Activated CD8-positive, alpha-beta T cell treated with anti-CD3 and anti-CD28 coated beads, Interleukin-2, amount 10 ng/mL, durations not matched to agents 7 days and 5 days (primary cell): ENCODE measurements at places on chromosomes 12 and 14. TPM values are rescaled to one million over a fixed set of nuclear protein-coding genes. Genes with fewer than 3 reads are reported as not detected.

DNA sequence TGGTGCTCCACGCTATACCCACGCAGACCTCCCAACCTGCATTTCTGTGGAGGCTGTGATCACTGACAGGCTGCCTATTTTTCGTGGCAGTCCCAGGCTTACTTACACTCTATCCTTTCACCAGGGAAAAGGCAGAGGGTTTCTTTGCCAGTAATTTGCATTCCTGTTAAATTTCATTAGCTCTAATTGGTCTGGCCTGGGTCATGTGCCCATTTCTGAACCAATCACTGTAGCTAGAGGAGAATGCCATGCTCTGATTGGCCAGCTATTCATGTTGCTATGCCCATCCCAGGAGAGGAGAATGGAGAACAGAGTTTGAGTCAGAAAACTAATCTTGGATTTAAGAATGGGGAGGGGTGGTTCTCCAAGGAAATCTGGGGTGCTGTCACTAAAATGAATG, 43.2 kb upstream of the TUNAR start:
- no peak for DNase-seq

GRCh38 chr12:11805043-11805442, 155.6 kb downstream of the ETV6 start:
- DNase-seq: no peak

Gene TAS2R50
- 0.95 TPM for total RNA-seq

DNA sequence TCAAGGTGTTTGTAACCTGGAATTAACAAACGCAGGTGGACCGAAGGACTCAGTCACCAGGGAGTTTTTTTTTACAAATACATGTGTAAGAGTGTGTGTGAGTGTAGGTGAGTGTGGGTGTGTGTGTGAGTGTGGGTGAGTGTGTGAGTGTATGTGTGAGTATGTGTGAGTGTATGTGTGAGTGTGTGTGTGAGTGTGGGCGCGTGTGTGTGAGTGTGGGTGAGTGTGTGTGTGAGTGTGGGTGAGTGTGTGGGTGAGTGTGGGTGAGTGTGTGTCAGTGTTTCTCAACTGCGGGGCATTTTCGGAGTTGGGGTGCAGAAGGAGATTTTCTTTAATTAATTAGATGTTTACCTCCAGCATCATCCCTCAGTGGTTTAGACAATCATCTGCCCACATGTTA, 1178.8 kb downstream of the VRK1 start:
- DNase-seq: no peak

GRCh38 chr12:109961612-109962011, 34.6 kb downstream of the GIT2 start:
- no peak for DNase-seq

GRCh38 chr12:66090157-66090556, 40.4 kb downstream of the LLPH start:
- DNase-seq: no peak

- no peak for DNase-seq
These were observed 52.1 kb downstream of the GALC start for GRCh38 chr14:87940894-87941293.

- DNase-seq: no peak
These were observed 251.8 kb upstream of the CCDC196 start for GRCh38 chr14:66234411-66234810.

DNA sequence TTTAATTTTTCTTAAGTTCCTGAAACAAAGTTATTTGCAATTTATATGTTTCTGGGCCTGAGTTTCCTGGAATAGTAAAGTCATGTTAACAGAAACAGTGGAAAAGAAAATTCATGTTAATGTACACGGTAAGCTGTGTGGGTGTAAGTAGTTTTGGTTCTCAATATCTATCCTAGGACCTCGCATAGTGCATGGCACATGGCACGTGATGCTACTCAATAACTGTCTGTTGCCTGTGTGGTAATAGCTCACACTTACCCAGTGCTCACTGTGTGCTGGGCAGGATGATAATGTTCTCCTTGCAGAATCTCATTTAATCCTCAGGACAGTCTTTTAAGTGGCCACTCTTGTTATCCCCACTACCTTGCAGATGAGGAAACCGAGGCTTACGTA, 100.7 kb downstream of the DUSP16 start:
- DNase-seq: no peak
